ENCODE measurements at places on chromosomes 16 and 17.

- DNase-seq = no peak
Measured at GRCh38 chr16:79097166-79097565, 503.4 kb downstream of the MAF start.

GRCh38 chr16:59045501-59045900, 311.4 kb upstream of the GOT2 start:
- no peak for DNase-seq

GRCh38 chr17:2749784-2750181, 331 bp upstream of the CCDC92B start:
- DNase-seq = peak; percentile 75

DNA sequence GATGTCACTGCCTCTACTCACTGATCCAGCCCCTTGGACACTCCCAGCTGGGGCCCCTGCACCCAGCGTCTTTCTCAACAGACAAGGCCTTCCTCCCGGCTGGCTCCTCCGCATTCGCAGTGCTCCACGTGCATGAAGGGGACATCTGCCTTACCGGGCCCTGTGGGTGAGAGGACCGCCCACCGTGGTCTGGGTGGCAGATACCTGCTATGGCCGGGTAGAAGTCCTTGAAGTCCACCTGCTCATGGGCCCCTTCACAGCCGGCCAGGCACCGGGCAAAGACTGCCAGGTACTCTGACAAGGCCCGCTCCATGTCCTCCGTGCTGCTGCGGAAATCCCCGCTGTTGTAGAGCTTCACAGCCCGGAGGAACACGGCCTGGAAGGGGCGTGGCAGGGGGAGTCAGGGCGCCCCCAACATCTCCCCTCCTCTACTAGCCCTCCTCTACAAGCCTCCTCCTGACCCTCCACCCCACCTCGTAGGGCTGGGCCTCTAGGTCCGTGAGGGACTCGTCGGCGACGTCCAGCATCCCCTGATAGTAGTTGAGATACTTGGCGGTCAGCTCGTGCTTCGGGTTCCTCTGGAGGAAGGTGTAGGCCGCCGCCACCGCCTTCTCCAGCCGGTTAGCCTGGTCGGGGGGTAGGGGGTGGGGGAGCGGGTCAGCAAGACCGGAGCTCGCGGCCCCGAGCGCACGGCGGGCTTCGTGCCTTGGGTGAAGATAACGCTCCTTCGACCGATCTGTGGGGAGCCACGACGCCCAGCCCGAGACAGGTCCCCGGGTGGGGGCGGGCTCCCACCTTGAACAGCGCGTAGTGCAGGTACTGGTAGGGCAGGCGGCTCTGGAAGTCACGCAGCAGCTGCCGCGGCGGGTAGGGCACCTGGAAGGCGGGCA, 845 bp downstream of the P3H4 start:
- DNase-seq = no peak

GRCh38 chr17:42285346-42286050, 2.8 kb upstream of the STAT5A start:
- no peak for DNase-seq

GRCh38 chr17:57916925-57917858, 38.0 kb downstream of the CUEDC1 start:
- no peak for DNase-seq

- DNase-seq = no peak
Measured at GRCh38 chr16:63050391-63050790, 1014.2 kb upstream of the CDH8 start.

GRCh38 chr16:24953306-24953705, 61.9 kb downstream of the ARHGAP17 start:
- DNase-seq = no peak

DNA sequence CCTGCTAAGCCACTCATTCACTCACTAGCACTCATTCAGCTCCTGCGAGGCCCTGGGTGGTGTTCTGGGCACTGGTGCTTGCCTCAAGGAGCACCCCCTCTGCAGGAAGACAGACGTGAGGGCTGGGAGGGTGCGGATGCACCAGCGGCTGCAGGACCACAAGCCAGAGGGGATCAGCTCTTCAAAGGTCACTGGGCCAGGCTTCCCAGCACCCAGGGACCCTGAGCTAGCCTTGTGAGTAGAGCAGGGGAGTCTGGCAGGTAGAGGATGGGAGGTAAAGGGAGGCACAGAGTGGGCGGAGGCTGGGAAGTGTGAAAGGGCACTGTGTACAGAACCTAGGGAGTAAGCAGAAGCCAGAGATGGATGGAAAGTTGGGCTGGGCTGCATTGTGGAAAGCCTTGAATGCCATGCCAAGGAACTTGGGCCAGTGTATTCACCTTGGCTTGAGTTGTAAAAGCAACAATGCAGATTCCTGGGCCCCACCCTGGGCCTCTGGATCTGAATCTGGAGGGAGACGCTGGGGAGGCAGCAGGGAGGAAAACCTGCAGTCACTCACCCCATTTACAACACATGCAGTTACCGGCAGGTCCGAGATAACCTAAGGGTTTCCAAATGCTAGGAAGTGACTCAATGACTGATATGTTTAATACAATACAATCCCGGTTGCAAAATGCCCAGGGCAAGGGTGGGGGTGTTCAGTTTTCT, 1.7 kb downstream of the IL4R start:
- DNase-seq = no peak

DNA sequence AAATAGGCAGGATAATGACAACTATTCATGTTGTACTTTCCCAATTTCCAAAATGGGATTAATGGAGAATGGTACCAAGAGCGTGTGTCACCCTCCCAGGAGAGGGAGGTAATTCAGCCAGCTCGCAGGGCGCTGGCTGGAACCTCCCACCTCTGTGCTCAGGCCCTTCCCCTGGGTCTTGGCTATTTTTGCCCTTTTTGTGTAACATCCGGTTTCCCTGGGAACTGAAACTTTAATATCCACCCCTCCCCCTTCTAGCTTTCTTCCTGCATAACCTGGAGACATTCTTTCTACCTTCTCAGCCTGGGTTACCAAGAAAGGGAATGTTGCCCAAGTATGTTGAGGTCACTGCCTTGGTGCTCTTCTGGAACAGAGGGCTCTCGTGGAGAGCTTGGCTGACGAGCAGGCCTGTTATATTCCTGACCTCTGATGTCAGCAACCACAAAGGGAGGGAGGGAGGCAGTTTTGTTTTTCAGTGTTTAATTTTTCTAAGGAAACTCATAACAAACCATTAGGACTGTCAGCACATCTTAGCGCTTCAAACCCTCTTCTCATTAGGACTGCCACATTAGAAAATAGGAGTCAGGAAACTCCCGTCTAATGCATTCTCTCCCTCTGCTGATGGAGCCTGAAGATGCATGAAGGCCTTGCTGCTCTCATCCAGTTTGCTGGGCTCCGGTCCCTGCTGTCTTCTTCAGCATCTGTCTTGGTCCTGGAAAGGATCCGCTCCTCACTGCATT, 25.6 kb downstream of the ITGB3 start:
- peak; percentile 71 for DNase-seq

DNA sequence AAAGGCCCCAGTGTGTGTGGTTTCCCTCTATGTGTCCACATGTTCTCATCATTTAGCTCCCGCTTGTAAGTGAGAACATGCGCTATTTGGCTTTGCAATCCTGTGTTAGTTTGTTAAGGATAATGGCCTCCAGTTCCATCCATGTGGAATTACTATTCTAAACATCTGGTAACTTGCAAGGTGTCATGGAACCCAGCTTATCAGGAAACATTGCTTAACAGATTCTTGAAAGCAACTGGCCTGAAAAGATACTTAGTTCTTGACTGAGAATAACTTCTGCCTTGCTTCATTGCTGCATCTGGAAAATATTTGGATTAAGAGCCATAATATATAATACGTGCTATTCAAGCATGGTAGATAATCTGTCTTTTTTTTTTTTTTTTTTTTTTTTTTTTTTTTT, 27.8 kb downstream of the PAFAH1B1 start:
- DNase-seq = no peak

- no peak for DNase-seq
Measured at GRCh38 chr16:27273670-27274423, 5.3 kb upstream of the NSMCE1 start.

- DNase-seq = no peak
Measured at GRCh38 chr17:80894439-80894721, 97.3 kb upstream of the CHMP6 start.

DNA sequence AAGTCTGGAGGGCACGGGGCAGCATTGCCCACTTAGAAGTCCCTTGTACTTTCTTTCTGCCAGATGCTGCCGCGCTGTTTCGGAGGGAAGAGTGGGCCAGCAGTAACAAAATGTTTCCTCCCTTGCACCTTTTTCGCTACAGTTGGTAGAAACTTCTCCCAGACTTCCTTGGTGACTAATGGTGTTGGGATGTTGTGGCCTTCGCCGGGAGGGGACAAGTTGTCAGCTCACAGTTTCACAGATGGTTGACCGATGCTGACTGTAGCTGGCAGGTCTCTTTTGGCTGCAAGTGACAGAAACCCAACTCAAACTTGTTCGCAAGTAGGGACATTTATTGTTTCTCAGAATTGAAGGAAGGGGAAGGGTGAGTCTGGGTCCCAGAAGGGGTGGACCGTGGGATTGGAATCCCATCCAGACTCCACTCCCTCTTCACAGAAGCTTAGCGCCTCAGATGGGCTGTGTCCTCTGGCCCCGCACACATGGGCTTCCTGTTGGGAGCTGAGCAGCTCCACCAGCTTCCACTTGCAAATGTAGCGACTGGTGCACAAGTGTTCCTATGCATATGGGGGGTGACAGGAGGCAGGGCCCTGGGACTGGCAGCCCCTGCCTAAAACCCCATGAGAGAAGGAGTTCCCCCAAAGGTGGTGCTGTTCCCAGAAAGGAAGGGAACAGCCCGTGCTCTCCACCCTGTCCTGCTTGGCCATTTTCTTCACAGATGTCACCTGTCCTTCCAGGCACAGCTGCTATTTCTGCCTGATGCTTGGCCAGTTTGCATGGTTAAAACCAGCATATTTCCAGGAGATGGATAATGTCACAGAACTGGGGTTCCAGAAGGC, 30.9 kb upstream of the RPRML start:
- no peak for DNase-seq

- no peak for DNase-seq
Measured at GRCh38 chr17:9116861-9117568, 95.7 kb downstream of the NTN1 start.

DNA sequence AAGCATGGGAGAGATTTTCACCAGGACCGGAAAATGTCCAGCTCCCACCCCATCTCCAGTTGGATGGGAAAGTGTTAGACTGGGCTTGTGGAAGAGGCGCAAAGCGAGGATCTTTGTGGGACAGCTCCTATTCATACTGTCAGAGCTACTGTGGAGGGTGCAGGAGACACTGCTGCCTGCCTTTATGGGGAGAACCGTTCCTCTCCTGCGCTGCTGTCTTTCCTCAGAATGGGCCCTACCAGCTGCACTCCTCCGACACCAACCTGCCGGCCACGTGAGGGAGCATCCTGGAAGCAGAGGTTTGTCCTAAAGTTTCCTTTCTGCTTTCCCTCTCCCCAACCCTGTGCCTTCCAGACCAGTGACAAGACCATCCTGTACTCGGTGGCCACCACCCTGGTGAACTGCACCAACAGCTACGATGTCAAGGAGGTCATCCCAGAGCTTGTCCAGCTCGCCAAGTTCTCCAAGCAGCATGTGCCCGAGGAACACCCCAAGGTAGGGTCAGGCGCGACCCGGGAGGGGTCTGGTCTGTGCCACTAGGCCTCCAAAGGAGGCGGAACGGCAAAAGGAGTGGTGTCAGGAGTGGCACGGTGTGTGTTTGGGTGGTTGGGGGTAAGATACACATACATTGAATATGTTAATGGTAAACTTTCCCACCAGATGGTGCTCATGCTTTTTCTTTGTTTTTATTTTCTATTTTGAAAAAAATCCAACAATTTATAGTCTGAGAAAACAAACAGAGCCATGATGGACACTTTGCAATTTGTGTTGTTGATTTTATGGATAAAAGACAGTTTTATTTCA, 23.0 kb downstream of the SLC35G3 start:
- no peak for DNase-seq

- peak; percentile 38 for DNase-seq
Measured at GRCh38 chr17:17749921-17750320, 68.7 kb downstream of the RAI1 start.

DNA sequence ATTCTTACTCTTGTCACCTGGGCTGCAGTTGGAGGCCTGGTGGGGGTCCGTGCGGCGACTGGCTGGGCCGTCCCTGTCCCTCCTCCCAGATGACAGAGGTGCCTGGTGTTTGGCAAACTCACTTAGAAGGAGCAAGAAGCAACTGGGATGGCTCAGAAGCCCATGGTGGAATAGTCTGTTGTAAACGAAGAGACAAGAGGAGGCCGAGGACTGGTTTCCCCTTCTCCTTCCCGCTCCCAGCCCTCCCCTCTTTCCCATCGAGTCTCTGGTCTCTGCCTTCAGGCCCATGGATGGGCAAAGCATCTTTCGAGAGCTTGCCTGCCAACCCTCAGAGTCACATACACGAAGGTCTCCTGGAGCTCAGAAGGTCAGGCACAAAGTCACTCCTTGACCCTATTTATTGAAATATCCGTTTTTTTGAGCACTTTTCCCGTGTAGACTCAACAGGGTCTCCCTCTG, 364.4 kb downstream of the SEC14L1 start:
- no peak for DNase-seq

- no peak for DNase-seq
Measured at GRCh38 chr17:52738791-52739190, 580.3 kb upstream of the CA10 start.

- DNase-seq = no peak
Measured at GRCh38 chr16:67999985-68000384, 701 bp upstream of the DPEP2 start.

Data from GM18507 (cell line).